Fibroblast of gingiva (primary cell): ENCODE measurements at places on chromosomes 2 and 18.
A peak's percentile ranks its signal among the peaks of the same experiment; 100 is the strongest.

- DNase-seq, result peak; percentile 23
Observed at GRCh38 chr2:85257359-85257969, 70.3 kb downstream of the TGOLN2 start.

GRCh38 chr2:71930049-71930681 is 217.5 kb downstream of the CYP26B1 start:
- DNase-seq, result peak; percentile 83

DNA sequence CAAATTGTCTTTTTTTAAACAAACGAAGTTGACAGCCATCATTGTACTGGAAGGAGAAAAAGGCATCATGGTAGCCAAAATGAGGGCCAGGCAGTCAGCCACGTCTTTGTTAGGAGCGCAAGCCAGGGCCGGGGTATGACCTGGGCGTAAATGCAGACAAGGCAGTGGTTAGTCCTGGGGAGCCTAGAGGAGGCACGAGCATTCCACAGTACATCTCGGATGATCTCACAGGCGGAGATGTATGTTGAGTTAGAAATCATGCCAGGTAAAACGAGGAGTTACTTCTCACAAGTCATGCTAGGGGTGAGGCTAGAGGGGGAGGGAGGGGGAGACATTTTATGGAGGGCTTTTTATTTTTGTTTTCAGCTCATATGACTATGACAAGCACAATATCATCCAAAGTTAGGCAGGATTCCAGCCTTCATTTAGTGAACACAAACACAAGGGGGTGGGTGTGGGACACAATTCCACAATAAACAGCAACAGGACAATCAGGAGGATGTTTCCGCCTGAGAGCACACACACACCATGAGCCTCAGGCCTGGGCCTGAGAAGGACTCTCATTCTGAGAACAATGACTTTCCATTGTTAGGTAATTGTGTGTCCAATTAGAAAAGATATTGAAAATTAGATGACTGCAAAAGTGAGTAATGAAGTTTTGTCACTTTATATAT is 64.4 kb upstream of the PGAP1 start:
- DNase-seq, result no peak

GRCh38 chr18:62070302-62070701 is 116.6 kb downstream of the PIGN start:
- peak; percentile 61 for DNase-seq

GRCh38 chr2:20674974-20675679 is 8.2 kb downstream of the GDF7 start:
- peak; percentile 66 for DNase-seq

GRCh38 chr2:25922501-25922900 is 44.2 kb upstream of the ASXL2 start:
- DNase-seq, result no peak

- DNase-seq, result no peak
Observed at GRCh38 chr2:1758774-1759610, 14.7 kb upstream of the PXDN start.

DNA sequence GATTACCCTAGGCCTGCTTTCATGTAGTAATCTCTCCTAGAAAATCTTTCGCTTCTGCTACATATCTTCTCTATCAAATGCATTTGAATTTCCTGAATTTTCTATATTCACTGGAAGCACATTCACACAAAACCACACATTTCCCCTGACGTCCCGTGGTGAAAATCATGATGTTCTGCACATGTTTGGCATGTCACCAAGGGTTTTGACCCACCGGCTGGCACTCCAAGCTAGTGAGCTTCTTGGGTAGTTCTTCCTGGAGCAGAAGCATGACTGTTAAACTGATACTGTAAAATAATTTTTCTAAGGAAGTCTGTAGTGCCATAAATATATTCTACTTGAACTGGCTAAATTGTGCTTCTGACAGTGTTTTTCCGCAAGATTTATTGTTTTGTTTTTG is 510.1 kb upstream of the SLC8A1 start:
- DNase-seq, result no peak

DNA sequence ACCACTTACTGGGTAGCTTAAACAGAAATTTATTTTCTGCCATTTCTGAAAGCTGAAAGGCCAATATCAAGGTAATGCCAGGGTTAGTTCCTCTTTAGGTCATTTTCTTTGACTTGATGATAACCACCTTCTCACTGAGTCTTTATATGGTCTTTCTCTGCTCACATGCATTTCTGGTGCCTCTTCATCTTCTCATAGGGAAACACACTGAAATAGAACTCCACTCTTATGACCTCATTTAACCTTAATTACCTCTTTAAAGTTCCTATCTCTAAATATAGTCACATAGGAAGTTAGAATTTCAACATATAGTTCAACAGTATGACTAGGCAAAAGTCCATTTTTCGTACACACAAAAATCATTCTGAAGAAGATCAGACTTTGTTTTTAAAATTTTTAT is 616.8 kb upstream of the VRK2 start:
- no peak for DNase-seq

DNA sequence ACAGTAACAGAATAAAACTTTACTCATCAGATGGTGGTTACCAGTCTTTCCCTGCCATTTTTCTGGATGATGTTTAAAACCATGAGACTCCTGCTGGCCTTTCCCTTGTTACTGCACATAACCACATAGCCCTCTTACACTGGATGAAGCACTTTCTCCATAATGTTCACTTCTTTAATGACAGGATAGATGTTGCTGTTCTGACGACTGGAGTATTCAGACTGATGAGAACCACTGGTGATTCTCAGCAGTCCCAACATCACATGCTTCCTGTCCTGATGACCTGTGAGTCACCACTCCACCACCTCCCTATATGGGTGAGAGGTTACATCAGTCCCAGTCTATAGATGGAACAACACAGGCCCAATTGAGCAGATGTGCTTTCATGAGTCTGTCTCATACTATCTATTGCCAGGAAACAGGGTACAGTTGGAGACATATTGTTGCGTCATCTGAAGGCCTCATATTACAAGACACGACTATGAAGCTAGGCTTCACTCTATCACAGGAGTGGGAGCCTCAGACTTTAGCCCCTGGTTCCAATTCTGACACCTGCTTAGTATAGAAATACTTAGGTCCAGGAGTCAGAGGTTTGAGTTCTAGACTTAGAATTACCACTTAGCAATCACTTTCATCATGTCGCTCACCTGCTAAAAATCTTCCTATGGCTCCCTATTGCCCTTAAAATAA is 145.7 kb upstream of the KLF7 start:
- peak; percentile 95 for DNase-seq

GRCh38 chr2:217250013-217250524 is 390.2 kb upstream of the TNP1 start:
- no peak for DNase-seq
